AG09309 (cell line): ENCODE measurements at places on chromosomes 4 and X.

GRCh38 chr4:20652226-20652885, 47.9 kb upstream of the PACRGL start:
- no peak for DNase-seq

DNA sequence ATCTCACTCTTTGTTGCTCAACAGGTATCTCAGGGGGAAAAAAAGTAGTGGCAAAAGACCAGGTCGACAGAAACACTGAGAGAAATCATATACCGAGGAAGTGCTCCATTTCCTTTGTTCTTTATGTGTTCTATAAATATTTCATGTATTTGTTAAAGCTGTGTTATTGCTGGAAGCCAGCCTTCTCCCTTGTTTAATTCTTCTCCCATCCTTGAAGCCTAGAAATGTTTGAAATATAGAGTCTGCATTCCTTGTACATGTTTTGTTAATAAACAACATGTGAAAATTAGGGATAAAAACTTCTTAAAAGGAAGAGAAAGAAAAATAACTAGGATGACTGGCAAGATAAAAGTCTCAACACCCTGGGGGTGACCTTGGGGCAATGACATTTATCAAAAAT, 186.2 kb downstream of the ANKRD50 start:
- DNase-seq = no peak

- no peak for DNase-seq
These were observed 1.8 kb downstream of the CASP3 start for GRCh38 chr4:184647266-184648053.

DNA sequence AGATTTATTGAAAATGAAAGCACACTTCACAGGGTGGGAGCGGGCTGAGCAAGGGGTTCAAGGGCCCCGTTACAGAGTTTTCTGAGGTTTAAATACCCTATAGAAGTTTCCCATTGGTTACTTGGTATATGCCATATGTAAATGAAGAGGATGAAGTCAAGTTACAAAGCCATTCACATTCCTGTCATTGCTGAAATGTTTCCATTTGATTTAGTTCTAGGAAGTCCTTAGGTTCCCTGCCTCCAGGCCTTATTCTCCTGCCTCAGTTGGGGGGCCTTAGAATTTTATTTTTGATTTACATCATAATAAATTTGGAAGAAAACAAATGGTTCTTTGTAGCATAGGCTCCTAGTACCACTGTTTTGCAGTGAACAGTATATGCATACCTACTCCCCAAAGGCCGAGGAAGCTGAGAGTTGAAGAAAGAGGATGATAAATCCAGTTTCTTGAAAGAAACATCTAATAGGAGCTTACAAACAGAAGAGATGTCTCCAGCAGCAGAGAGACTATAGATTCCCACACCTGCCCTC, 31.8 kb downstream of the SERTM2 start:
- no peak for DNase-seq

DNA sequence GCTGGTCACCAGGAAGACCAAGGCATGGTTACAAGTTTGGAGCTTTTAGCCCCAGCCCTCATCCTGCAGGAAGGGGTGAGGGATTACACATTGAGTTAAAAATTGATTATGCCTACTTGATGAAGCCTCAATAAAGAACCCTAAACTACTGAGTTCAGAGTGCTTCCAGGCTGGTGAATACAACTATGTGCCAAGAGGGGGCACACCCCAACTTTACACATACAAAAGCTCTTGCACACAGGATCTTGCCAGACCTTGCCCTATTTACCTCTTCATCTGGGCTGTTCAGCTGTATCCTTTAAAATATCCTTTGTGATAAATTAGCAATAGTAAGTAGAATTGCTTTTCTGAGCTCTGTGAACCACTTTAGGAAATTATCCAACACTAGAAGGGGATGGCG, 489.3 kb downstream of the INPP4B start:
- DNase-seq = no peak

- DNase-seq = no peak
These were observed 123.5 kb downstream of the IL15 start for GRCh38 chr4:141759796-141760425.

DNA sequence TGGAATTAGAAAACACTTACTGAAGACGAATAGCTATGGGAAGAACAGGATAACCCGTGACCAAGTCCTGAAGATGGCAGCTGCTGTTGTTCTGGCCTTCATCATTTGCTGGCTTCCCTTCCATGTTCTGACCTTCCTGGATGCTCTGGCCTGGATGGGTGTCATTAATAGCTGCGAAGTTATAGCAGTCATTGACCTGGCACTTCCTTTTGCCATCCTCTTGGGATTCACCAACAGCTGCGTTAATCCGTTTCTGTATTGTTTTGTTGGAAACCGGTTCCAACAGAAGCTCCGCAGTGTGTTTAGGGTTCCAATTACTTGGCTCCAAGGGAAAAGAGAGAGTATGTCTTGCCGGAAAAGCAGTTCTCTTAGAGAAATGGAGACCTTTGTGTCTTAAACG, 2.4 kb downstream of the AGTR2 start:
- no peak for DNase-seq

DNA sequence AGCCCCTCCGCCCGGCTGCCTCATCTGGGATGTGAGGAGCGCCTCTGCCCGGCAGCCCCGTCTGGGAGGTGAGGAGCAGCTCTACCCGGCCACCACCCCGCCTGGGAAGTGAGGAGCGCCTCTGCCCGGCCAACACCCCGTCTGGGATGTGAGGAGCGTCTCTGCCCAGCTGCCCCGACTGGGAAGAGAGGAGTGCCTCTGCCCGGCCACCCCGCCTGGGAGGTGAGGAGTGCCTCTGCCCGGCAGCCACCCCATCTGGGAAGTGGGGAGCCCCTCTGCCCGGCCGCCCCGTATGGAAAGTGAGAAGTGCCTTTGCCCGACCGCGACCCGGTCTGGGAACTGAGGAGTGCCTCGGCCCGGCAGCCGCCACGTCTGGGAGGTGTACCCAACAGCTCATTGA, 74.3 kb upstream of the TNIP3 start:
- DNase-seq = no peak

DNA sequence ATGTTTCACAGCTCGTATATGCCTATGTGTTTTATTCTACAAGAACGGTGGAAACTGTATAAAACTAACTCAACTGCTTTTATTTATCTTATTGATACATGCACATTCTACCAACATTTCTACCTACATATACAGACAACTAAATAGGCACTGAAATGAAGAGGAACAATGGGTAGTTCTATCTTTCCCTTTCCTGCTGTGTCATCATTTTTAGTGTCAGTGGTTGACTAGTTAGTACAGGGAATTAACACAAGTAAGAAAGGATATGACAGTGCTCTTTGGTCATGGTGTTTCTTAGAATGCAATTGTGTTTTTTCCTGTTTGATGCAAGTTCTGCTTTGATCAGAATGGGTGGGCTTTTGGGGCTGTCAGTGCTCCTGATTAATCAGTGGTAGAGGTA, 293.8 kb upstream of the CTSO start:
- DNase-seq = no peak

- DNase-seq = no peak
These were observed 9.3 kb downstream of the SEPTIN11 start for GRCh38 chr4:76958891-76959290.

DNA sequence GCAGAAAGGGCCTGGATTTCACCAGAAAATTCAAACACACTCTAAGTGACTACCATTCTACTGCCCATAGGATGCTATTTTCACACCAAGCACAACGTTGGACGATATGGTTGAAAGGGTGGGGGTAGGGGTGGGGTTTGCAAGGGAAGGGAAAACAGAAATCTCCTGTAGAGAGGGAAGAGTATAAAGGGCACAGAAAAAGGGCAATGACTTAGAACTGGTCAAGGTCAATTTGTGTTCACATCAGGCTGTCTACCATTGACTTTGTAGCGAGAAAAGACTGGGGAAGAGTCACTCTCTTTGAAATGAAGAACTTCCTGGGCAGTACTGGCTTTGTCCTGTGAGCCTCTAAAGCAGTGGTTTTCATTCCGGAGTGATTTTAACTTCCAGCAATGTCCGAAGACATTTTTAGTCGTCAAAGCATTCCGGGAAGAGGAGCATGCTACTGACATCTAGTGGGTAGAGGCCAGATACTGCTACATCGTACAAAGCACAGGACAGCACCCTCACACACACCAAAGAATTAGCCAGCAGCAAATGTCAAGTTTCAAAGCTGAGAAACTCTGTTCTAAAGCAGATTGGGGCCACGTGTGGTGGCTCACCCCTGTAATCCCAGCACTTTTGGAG, 48.4 kb upstream of the SLC7A3 start:
- DNase-seq = peak; percentile 5

- DNase-seq = no peak
These were observed 27.6 kb downstream of the CLNK start for GRCh38 chr4:10656988-10657387.

DNA sequence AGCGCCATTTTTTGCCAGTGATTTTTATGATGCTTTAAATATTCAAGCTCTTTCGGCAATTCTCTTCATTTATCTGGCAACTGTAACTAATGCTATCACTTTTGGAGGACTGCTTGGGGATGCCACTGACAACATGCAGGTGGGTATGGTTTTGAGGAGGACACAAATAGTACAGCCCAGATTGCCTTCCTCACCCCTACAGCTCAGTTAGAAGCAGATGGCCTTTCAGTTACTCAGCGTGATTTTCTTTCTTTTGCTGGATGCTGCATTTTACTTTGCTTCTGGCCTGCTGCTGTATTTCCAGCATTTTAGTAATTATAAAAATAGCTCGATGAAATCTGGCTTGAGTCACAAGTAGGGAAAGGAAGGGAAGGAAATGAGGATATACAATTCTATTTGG, 114.7 kb downstream of the SLC4A4 start:
- no peak for DNase-seq

DNA sequence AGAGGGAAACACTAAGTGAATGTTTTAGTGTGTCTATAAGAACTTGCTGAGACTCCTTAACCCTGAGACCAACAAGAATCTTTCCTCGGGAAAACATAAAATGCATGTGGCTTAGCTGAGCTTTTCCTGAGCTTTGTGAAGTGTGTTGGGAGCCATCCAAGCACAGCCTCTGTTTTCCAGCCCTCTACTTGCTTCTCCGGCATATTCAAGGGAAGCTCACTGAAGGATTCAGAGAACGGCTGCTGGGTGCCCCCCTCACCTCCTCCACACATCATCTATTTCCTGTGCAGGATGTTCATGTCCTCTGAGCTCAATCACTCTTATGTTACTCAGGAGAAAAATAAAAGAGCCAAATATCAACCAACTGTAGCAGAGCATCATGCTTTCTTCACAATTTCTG, 492.1 kb downstream of the IL15 start:
- no peak for DNase-seq

DNA sequence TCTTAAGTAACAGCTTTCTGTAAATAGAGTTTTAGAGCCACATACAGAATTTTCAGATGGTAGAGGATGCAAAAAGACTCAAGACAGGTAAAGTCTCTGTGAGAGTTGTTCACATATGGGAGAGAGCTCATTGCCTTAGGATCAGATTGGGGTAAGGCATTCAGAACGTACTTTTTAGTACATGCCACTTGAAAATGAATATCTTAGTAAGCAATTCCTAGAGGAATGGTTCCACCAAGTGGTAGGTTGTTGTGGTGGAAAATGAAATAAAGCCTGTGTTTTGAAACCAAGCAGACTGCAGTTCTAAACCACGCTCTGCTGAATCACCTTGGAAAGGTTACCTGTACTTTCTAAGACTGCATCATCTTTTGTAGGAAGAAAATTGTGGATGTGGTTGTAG, 547.0 kb upstream of the LCORL start:
- no peak for DNase-seq

- DNase-seq = no peak
These were observed 319.0 kb downstream of the DKK2 start for GRCh38 chr4:106717091-106717490.

- DNase-seq = no peak
These were observed 23.5 kb upstream of the CT55 start for GRCh38 chrX:135194684-135195083.

DNA sequence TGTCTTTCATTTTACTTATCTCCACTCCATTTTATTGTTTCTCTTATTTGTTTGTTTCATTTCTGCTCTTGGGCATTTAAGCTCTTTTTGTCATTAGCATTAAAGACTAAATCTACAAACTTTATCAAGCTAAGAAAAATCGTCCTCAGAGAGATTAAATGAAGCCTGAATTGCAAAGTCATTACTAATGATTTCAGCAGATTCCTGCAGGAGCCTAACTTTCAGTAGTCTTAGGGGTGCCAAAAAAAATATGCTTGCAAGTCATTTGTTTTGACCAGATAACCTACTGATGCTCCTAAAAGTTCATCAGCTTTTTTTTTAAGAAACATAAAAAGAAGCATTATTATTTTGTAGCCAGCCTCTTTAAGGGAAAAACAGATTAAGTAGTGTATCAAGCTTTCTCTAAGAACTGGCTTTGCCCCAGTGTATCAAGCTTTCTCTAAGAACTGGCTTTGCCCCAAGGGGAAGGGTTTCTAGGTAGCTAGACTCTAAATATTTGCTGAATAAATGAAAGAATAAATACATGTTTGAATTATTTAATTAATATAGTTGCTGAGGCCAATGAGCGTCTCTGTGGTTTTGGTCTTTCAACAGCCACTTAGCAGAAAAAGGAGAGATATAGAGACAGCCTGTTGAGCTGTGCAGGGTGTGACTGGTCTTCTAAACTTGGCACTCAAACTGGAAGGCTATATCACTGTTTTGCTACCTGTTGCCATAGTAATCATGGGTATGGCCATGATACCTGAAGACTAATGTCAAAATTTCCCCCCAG, 174.2 kb downstream of the BTC start:
- no peak for DNase-seq

DNA sequence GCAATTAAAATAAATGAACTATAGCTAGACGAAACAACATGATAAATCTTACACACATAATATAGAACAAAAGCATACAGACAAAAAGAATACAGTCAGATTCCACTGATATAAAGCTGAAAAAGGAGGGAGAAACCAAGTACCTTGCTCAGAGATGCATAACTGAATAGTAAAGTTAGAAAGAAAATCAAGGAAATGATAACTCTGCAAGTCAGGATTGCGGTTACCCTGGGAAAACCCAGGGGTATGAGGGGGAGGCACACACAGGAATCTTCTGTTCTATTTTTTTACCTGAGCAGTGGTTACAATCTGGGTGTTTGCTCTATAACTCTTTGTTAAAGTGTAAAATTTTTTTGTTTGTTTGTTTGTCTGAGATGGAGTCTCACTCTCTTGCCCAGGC, 209.1 kb downstream of the CBR4 start:
- DNase-seq = no peak

- no peak for DNase-seq
These were observed 430.1 kb downstream of the ANKRD50 start for GRCh38 chr4:124282301-124282898.

DNA sequence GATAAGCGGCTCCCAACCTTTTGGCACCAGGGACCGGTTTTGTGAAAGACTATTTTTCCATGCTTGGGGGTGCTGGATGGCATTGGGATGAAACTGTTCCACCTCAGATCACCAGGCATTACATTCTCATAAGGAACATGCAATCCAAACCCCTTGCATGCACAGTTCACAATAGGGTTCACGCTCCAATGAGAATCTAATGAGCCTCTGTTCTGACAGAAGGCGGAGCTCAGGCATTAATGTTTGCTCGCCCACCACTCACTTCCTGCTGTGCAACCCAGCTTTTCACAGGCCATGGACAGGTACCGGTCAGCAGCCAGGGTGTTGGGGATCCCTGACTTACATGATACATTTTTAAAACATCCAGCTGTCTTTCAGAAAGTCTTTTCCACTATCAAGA, 187.3 kb downstream of the SLC39A8 start:
- DNase-seq = no peak
